ENCODE measurements at places on chromosomes 2 and 18.

DNA sequence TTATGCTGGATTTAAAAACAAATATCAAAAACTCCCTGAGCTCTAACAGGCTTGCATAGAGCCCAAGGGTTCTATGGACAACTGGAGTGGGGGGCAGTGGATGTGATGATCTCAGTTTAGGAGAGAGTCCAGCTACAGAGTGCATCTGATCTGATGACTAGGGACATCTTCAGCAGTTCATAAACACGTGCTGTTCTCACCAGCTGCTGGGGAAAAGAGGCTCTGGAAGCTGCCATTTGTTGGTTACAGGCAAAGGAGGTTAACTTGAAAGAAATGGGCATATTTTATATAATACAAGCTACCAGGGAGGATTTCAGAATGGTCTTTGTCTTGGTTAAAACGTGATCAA is 36.0 kb upstream of the ZNF396 start:
- no peak for DNase-seq

DNA sequence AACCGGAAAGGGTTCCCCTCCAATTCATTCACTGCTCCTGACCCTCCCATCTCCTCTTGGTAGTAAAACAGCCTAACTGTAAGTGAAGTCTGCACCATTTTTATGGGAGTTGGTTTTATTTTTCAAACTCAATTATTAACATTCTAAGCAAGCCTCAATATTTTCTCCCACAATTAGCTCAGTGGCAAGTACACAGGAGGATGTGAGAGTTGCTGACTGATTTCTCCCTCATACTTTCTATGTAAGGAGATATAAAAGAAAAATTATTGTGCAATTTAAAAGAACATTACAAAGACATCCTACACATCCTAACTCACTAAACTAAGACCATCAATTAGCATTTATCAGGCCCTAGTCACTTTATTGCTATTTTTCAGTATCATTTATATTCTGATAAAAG is 73.9 kb downstream of the PIAS2 start:
- no peak for DNase-seq

- no peak for DNase-seq
Observed at GRCh38 chr18:28068207-28068606, 108.7 kb downstream of the CDH2 start.

- no peak for DNase-seq
Observed at GRCh38 chr2:234852035-234852434, 99.8 kb upstream of the SH3BP4 start.

DNA sequence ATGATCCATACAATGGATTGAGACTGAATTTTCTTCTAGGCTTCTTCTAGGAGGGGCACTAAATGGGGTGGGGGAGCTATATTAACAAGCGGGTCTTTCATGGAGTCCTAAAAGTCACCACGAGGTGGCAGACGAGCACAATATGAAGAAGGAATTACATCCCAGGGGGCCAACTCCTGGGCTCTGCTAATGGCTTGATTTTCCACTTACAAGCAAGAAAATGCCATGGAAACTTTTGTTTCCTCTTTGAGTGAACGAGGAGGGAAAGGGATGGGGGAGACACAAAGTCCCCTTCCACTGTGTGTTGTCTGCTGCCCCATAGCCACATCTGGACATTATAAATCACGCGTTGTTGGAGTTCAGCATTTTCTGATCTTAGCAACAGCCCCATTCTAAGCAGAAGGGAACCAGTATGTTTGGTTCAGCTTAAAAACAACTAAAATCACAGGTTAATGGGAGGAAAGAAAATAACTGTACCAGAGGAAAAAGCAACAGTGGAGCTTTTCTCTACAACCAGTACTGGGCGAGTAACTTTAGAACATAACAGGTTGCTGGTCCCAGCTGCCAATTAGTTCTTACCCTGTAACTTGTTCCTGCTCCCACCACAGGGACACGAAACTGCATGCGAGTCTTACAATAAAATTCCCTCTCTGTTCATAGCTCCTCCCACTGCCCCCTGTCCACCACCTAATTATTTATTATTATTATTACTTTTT is 285.0 kb upstream of the PARD3B start:
- DNase-seq: peak; percentile 62

DNA sequence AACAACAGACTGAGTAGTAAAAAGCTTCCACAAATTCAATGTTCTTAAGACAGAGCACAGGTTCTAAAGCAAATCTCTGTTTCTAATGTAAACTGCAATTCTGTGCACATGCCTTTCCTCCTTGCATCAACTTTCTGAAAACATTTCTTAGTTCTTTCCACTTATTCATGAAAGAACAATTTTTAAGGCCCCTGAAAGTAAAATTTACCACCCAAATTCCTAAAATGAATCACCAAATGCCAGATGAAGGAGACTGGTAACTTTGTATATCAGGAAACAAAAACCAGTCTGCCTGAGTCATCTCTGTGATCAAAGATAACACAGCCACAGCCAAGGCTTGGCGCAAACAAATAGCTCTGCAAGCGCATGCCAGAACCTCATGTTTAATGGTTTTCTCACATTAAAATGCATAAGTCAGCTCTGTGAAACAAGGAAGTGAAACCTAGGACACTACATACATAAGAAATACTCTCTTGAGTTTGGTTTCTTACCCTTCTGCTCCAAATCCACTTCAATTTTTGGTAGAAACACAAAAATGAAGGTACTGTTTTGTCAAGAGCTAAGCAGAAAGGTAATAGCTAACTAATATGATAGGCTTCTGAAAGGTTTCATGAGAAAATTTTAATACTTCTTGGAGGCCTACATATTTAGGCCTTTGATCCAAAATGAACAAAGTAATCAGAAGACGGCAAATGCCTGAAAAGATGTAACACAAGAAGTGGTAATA is 169.4 kb downstream of the THADA start:
- peak; percentile 84 for DNase-seq

GRCh38 chr2:23376972-23377371 is 8.0 kb upstream of the KLHL29 start:
- DNase-seq: no peak

- DNase-seq: peak; percentile 27
Observed at GRCh38 chr18:59996370-59996966, 96.7 kb downstream of the PMAIP1 start.

- no peak for DNase-seq
Observed at GRCh38 chr2:39445934-39446333, 8.8 kb upstream of the MAP4K3 start.

DNA sequence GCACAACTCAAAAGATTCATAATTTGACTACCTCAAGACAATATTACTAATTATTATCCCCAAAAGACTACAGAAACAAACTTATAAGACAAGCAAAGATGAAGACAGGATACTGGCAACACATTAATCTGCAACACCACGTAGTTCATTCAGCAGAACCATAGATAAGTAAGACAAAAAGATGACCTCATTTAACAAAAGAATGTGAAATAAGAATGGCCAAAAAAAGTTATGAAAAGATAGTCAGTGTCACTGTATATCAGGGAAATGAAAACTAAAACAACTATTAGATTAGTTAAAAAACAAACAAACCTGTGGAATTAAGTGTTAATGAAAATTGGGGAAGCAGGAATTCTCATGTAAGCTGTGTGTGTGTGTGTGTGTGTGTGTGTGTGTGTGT is 19.4 kb downstream of the PSMD14 start:
- DNase-seq: no peak

DNA sequence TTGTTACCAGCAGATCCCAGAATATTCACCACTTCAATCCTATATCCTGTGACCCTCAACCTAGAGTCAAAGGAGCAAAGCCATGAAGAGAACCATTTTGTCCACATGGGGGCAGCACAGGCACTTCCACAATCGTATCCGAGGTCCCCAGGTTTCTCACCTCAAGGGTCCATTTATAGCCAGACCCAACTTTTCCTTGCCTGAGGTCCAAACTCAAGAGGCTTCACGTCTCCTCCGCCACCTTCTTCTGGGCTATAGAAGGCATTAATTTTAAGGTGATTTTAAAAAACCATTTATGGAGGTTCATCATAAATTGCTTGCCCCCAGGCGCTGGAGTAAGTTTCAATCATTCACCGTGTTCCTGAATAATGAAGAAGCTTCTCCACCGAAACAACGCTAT is 111.6 kb upstream of the NABP1 start:
- DNase-seq: peak; percentile 83

GRCh38 chr2:84741182-84741822 is 139.6 kb downstream of the TRABD2A start:
- peak; percentile 66 for DNase-seq

DNA sequence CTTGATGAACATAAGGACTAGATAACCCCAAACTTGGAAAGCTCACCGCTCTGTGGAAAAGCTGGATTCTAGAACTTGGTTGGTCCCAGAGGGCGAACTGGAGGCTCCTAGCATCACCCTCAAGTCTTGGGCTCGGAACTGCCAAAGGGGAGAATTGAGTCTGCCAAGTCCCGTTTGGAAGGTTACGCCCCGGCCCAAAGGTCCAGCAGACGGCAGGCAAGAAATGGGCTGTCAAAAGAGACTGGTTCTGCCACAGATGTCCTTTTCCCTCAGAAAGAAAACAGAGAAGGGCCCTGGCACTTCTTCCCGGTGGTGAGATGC is 182.2 kb downstream of the ANAPC1 start:
- no peak for DNase-seq

GRCh38 chr2:40746191-40746590 is 294.3 kb upstream of the SLC8A1 start:
- no peak for DNase-seq

GRCh38 chr2:156437272-156437930 is 1.2 kb downstream of the GPD2 start:
- DNase-seq: peak; percentile 35

DNA sequence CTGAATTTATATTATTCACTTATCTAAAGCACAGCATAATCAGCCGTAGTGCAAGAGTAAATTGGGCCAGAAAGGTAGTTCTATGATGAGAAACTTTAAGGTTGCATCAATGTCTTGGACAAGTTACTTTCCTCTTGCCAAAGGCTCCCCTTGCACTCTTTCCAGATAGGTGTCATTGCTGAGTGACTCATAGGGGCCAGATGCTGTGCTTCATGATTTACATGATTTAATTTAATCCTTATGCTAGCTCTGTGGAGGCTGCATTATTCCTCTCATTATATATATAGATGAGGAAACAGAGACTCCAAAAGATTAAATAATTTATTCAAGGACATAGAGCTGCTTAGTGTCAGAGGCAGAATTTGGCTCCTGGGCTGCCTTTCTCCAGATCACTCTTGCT is 5.0 kb downstream of the CFAP221 start:
- DNase-seq: no peak

GRCh38 chr2:84288293-84288692 is 170.8 kb downstream of the SUCLG1 start:
- no peak for DNase-seq

DNA sequence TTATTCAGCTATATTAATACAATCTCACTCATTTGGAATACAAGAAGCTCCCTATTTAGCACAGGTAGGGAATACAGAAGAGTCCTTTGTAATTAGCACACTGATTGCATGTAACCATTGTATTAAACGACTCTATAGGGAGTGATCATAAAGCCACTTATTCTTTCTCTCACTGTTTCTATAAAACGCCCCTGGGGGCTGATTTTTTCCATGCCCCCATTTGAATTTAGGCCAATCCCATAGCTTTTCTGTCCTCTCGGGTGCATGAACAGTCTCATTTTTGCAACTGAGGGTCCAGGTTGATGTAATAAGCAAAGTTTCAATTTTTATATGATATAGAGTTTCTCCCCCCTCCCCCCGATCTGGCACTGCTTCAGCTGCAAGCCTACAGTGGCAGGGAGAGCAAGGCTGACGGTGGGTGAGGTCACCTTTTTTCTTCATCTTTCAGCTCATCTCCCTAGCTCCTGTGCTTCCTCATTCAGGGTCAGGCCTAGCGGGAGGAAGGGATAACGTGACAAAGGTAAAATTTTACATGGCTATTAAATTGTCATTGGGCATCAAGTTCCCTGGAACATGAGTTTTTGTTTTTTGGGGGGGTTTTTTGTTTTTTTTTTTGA is 45.7 kb downstream of the GAD1 start:
- peak; percentile 51 for DNase-seq

DNA sequence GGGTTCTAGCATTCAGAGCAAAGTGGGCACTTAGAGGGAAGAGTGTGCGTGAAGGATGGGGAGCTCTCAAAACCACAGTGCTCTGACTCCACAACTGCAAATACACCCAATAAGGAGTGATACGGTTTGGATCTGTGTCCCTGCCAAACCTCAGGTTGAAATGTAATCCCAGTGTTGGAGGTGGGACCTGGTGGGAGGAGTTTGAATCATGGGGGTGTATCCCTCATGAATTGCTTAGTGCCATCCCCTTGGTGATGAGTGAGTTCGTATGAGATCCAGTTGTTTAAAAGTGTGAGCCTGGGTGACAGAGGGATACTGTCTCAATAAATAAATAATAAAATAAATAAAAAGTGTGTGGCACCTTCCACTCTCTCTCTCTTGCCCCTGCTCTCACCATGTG is 50.3 kb upstream of the CCDC85A start:
- DNase-seq: no peak

- DNase-seq: no peak
Observed at GRCh38 chr18:28095041-28095440, 81.9 kb downstream of the CDH2 start.

- no peak for DNase-seq
Observed at GRCh38 chr18:71583252-71583651, 960.9 kb downstream of the CBLN2 start.

DNA sequence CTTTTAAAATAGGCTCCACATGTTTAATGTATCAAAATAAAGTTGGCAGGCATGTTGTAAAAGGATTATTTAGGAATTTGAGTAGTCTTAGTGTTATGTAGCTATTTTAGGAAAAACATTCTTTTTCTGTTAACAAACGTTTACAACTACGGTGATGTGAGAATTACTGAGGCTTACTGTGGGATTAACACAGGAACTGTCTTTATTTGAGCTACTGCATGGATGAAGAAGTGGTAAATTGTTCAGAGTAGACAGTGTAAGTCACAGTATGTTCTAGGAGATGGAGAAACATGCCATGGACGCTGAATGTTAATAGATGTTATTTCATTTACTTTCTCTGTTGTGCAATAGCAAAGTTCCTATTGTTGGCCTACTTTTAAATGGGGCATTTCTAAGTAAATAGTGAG is 1.6 kb downstream of the PPM1B start:
- DNase-seq: no peak

DNA sequence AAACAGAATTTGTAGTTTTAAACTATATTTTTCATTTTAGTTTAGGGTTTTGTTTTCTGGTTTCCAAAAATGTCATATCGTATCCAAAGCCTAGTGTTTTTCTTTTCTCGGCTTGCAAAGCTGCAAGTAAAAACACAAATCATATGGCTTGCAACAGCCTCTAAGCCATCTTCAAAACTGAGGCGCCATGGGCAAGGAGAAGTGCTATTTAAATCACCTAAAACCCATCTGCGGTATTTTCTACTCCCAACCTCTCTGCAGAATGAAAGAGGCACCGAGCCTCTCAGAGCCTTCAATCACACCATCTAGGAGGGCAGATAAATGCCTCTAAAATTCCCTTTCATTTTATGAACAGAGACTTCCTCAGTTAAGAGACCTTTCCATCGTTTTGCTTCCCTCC is 25.2 kb downstream of the FECH start:
- no peak for DNase-seq

GRCh38 chr18:63683152-63683551 is 19.6 kb upstream of the SERPINB11 start:
- DNase-seq: no peak

GRCh38 chr18:62778976-62779869 is 63.9 kb downstream of the PHLPP1 start:
- DNase-seq: no peak

GRCh38 chr18:2990956-2991640 is 21.8 kb downstream of the LPIN2 start:
- DNase-seq: no peak

GRCh38 chr18:51049137-51049536 is 19.1 kb downstream of the SMAD4 start:
- no peak for DNase-seq

- DNase-seq: no peak
Observed at GRCh38 chr2:239787538-239788050, 237.5 kb downstream of the NDUFA10 start.
